Mucosa of gallbladder (tissue), 1 donor: ENCODE measurements at places on chromosomes 5 and 9. TPM values are rescaled to one million over a fixed set of nuclear protein-coding genes. Genes with fewer than 3 reads are reported as not detected.

Gene FOXD1
- 2.6 TPM for total RNA-seq

Gene DOK3
- total RNA-seq, result 12.8 TPM

Gene SLC28A3
- total RNA-seq, result 9.4 TPM

Gene TMC1
- total RNA-seq, result not detected

Gene TAS2R1
- total RNA-seq, result not detected

Gene GFPT2
- 9.4 TPM for total RNA-seq

Gene KCNV2
- not detected for total RNA-seq
